Amygdala (tissue), 56 donors: ENCODE measurements at places on chromosomes 16 and 17.

- DNase-seq, result no peak
Observed at GRCh38 chr17:3965118-3965800, 1.0 kb upstream of the ATP2A3 start.

GRCh38 chr16:82497139-82497538 lies 129.6 kb upstream of the CDH13 start:
- DNase-seq, result no peak

DNA sequence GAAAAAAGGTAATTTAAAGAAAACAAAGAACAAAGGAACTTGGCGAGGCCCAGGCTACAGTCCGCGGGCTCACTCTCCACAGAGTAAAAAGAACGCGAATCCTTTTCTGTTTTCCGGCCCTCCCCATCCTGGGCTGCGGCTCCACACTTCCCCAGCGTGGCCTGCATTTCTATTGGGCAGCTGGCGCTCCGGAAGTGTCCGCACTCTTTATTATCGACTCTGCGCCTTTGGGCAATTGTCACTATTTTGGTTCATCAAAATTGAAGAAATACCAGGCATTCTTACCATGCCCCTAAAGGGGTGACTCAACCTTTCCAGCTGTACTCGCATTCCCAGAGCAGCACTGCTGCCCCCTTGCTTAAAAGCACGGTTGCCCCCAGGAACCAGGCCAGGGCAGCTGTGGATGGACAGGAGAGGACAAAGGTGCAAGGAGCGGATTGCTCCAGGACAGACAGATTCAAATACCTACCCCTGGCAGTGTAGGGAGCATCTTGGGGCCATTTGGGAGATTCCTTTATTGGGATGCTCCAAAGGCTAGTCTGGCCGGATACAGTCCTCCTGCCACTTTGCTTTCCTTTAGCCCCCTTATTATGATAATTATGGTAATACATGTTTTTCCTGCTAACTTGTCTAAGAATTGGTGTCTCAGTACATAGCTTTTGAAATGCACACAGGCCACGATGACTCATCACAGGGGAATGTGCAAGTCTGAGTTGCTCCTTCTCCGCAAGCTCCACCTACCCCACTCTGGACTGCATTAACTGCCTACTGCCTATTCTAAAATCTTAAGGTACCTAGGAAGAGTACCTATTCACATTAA lies 985 bp upstream of the SLFN12 start:
- no peak for DNase-seq

DNA sequence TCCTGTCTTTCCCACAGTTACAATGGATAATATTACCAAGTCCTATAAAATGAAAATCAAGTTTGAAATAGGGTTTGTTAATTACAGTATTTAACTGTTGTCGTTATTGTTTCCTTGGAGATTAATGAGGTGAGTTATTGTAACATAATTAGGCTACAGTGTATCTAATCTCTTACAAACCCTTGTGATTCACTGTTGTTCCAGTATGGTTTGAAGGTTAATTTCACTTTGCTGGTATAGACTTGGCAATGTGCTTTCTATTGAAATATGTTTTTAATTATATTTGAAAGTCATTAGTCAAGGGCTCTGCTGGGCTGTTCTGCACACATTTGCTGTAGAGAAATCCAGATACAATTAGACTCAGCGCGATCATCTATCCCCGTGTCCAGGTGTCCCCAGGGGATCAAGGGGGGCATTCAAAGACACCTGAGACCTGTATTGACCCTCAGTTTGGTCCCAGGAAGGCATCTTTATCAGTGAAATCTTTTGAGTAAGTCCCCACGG lies 624.6 kb upstream of the EEF2KMT start:
- DNase-seq, result no peak

GRCh38 chr17:30336369-30337171 lies 2.7 kb upstream of the TMIGD1 start:
- DNase-seq, result no peak
